ENCODE measurements at places on chromosomes 1 and 21.
A peak's percentile ranks its signal among the peaks of the same experiment; 100 is the strongest.

GRCh38 chr1:169047074-169047473, 59.4 kb upstream of the ATP1B1 start:
- DNase-seq, result no peak

- DNase-seq, result no peak
These were observed 111.5 kb downstream of the KCNK1 start for GRCh38 chr1:233725423-233725822.

DNA sequence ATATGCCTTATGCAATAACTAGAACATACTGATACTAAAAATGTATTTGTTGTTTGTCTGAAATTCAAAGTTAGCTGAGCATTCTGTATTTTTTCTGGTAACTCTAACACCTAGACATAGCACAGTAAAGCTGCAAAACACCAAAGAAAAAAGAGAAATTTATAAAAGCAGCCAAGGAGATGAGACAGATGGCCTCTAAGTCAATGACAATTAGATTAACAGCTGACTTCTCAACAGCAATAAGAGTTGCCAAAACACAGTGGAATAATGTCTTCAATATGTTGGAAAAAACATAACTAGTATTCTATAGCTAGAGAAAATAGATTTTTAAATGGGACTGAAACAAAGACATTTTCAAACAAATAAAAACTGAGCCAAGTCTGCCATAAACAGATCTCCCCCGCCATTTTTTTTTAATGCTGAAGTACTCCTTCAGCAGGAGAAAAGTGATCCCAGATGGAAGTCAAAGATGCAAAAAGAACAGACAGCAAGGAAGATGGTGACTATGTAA, 81.3 kb downstream of the SYF2 start:
- DNase-seq, result no peak

GRCh38 chr1:219066098-219066497, 107.6 kb upstream of the LYPLAL1 start:
- no peak for DNase-seq

- no peak for DNase-seq
These were observed 75.2 kb upstream of the TSPAN2 start for GRCh38 chr1:115164484-115164883.

GRCh38 chr1:4128616-4129015, 228.5 kb upstream of the C1orf174 start:
- no peak for DNase-seq

GRCh38 chr1:40758578-40759343, 24.8 kb upstream of the KCNQ4 start:
- no peak for DNase-seq

DNA sequence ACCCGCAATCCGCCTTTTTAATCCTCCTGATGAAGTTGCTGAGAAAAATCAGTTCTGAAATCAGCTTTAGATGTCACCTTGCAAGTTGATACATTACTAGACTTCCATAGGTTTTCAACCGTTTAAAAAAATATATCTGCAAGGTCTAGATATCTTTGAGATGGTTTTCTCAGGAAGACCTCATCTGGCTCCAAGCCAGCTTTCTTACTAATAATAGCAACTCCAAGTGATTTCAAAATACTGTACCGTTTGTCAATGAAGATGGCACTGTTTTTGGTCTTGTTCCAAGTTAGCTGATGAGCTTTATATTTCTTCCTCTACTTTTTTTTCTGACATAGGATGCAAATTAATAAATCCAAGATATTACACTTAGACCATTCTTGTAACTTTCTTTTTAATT, 40.3 kb downstream of the LRRC8C start:
- no peak for DNase-seq

DNA sequence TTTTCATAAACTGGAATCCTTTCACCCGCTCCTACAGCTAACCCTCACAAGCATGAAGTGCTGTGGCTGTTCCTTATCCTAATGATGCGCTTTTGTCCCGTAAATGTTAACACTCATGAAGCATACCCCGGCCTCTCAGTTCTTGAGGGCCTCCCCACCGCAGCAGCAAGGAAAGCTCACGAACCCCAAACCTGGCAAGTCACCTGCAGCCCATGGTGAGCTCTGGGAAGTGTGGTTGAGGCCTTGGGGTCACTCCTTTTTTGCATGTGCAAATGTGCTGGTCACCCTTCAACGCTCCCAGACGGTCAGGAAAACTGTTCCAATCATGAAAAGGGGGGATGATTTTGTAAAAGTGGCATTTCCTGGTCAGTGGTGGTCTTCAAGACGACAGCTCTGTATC, 124.6 kb downstream of the PRDM2 start:
- DNase-seq, result no peak

- DNase-seq, result no peak
These were observed 12.9 kb downstream of the CAMK2N1 start for GRCh38 chr1:20472860-20473711.

GRCh38 chr1:8284127-8284526, 33.8 kb upstream of the SLC45A1 start:
- no peak for DNase-seq

DNA sequence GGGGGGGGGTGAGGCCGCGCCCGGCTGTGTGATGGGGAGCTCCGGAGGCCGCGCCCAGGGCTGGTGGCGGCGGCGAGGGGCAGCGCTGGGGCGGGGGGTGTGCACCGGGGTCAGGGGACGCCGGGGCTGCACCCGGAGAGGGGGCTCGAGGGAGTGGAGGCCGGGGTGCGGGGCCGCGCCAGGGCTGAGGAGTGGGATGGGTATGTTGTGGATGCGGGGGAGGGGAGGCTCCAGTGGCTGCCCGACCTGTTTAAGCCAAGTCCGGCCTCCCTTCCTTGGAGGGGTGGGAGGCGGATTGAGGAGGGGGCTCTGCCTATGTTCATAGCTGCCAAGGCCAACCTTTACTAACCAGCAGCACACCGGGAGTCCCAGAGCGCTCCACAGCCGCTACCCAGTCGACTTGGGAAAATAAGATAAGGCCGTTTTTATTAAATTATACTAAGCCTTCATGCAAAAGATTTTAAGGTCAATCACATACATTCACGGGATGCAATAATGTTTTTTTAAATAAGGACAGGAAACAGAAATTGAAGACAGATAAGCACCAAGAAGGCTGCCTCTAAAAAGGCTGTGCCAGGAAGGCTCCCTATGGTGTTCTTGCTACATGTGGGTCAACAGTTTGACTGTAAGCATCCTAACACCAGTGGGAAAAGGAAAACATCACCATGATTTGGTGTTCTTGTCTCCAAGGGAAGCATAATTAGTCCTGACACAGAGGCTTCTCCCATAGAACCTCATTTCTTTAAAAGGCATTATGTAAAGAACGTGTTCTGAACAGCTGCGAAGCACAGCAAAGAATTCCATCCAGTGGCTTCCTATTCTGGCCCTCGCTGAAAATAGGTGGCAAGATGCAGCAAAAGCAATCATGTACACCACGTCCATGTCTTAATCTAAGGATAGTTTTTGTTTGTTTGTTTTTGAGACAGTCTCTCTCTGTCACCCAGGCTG, 626 bp upstream of the HLCS start:
- DNase-seq, result no peak

GRCh38 chr1:23521588-23521987, 9.4 kb downstream of the E2F2 start:
- DNase-seq, result no peak

GRCh38 chr1:162913345-162913744, 52.4 kb upstream of the CCDC190 start:
- no peak for DNase-seq

- no peak for DNase-seq
These were observed 48.6 kb downstream of the ITPKB start for GRCh38 chr1:226690460-226690982.

DNA sequence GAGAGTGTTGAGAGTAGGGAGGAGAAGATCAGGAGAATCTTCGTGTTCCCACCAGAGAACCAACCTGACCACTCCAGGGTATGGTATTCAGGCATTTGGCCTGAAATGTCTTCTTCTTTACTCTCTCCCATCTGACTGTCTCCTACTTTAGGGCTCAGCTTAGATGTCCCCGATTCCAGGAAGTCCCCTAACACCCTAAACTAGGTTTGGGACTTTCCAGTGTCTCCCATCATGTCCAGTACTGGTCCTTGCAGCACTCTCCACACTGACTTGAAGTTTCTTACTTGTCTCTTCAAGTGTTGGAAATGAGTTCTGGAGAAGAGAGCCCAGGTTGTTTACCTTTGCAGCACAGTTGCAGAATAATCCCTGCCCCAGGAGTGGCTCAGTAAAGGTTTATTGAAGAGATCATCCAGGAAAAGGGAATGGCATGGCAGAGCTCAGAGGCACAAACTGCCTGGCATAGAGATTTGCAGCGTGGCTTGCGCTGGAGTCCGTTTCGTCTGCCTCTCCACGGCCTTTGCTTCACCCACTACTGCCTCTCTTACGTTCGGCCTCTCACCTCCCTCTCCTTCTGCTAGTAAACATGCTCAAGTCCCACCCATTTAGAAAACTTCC, 6.2 kb upstream of the ELK4 start:
- no peak for DNase-seq

- no peak for DNase-seq
These were observed 24.7 kb downstream of the HSF2BP start for GRCh38 chr21:43634618-43635017.

- DNase-seq, result no peak
These were observed 12.0 kb downstream of the PPFIA4 start for GRCh38 chr1:203038217-203038741.

- no peak for DNase-seq
These were observed 178.1 kb downstream of the TGFBR3 start for GRCh38 chr1:91707890-91708218.

DNA sequence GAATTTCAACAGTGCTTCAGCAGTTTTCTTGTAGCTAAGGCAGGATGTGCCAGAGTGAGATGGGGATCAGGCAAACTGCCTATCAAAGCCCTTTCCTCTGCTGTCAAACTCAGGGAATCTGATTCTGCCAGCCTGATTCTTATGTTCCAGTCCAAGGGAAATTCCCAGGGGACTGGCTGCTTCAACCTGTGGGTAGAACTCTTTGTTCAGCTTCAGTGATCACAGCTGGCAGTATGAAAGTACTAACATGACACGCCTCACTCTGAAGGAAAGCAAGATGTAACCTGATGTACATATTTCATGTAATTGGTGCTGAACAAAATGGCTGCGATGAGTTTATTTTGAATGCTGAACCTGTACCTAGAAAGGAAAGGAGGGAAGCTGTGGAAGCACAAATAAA, 40.1 kb upstream of the SLC5A9 start:
- no peak for DNase-seq

DNA sequence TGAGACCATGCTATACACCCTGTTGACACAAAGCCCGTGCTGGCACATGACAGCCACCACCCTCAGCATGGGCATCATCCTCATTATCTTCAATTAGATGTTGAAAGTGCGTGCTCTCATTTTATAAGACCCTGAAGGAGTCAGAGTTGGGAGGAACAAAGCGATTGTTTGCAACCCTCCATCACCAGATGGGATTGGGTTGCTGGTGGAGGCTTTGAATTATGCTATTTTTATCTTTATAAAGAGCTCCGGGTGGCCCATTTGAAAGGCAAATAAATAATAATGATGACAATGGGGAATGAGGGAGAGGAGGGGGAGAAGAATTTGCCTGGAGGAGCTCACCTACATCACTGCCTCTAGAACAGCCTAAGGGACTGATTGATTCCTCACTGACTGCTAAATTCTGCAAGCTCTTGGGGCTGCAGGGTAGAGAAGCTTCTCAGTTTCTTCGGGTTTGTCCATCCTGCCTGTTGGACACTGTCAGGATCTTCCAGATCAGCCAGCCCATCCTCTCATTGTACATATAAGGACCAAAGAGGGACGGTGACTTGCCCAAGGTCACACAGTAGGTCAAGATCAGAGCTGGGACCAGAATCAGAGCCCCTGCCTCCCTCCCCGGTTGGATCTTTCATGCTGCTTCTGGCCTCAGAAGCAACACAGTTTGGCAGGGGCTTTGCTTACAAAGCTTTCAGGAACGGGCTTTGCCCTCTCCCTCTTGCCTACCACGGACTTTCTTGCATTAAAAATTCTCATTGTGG, 130.9 kb upstream of the ZBTB40 start:
- DNase-seq, result no peak

GRCh38 chr1:113659556-113659955, 99.7 kb downstream of the PHTF1 start:
- DNase-seq, result no peak

DNA sequence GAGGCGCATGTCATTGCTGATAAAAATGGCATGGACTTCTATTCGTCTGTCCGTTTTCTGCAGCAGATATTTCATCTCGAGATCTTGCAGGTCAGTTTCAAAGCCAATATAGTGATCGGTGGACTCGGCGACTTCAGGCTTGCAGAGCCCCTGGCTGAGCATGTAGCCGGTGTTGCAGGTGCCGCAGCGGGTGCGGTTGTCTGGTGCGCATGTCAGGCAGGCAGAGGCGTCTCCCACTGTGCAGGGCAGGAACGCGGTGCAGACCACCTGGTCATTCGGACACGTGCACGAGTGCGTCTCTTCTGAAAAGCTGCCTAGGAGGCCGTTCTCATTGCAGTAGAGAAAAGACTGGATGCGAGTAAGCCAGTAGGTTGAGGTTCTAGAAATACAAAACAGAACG, 378.9 kb downstream of the BRINP3 start:
- DNase-seq, result no peak

DNA sequence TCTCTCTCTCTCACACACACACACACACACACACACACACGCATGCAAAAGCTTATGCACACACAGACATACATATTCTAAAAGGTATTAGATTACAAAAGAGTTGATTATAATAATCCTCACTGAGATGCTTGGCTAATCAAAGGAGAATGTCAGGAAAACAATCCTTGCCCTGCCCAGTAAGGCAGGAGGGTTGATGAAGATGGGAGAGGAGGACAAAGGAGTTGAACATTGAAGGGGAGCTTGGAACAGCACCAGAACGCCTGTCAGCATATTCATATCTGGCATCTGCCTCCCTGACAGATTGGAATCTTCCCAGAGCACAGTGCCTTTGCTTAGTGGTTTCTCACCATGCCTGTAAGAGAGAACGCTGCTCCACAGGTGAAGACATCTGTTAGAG, 68.6 kb upstream of the PALMD start:
- DNase-seq, result no peak

GRCh38 chr21:17406202-17406601, 106.6 kb upstream of the CXADR start:
- DNase-seq, result no peak

GRCh38 chr1:155049651-155050559, 1.2 kb upstream of the ADAM15 start:
- peak; percentile 43 for DNase-seq

DNA sequence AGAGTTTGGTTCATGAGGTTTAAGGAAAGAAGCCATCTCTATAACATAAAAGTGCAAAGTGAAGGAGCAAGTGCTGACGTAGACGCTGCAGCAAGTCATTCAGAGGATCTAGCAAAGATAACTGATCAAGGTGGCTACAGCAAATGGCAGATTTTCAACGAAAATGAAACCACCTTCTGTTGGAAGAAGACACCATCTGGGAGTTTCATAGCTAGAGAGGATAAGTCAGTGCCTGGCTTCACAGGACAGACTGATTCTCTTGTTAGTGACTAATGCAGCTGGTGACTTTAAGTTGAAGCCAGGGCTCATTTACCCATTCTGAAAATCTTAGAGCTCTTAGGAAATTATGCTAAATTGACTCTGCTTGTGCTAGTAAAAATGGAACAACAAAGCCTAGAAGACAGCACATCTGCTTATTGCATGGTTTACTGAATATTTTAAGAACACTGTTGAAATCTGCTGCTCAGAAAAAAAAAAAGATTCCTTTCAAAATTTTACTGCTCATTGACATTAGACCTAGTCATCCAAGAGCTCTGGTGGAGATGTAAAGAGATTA, 10.5 kb downstream of the MAEL start:
- DNase-seq, result no peak

- DNase-seq, result no peak
These were observed 5.5 kb downstream of the PGLYRP4 start for GRCh38 chr1:153343040-153343681.
